H1 (cell line): ENCODE measurements at places on chromosomes 1 and 21. TPM values are rescaled to one million over a fixed set of nuclear protein-coding genes. Genes with fewer than 3 reads are reported as not detected.
A peak's percentile ranks its signal among the peaks of the same experiment; 100 is the strongest.

SYT6 gene
- 83.5 and 92.8 TPM in 2 replicates for polyA plus RNA-seq

GRCh38 chr1:247077876-247078257 is 744 bp downstream of the ZNF670 start:
- H3K27ac ChIP-seq: peak overlapping the region; percentile 88; the same call in 1 of the 2 replicates
- H3K4me1 ChIP-seq: peaks cover 5% of the 10 kb centered on the region
- H3K4me3 ChIP-seq: peak overlapping the region; percentile 94
- no peaks in the 10 kb centered on the region for H3K27me3 ChIP-seq
- no peak for DNase-seq
- peaks cover 21% of the 10 kb centered on the region for H3K36me3 ChIP-seq

- no peaks in the 10 kb centered on the region for H3K36me3 ChIP-seq
- DNase-seq: no peak
- no peak overlapping the region for H3K4me3 ChIP-seq
- H3K27me3 ChIP-seq: no peaks in the 10 kb centered on the region
- H3K4me1 ChIP-seq: no peaks in the 10 kb centered on the region
These were observed 164.8 kb upstream of the COL6A1 start for GRCh38 chr21:45816794-45817193.

DNA sequence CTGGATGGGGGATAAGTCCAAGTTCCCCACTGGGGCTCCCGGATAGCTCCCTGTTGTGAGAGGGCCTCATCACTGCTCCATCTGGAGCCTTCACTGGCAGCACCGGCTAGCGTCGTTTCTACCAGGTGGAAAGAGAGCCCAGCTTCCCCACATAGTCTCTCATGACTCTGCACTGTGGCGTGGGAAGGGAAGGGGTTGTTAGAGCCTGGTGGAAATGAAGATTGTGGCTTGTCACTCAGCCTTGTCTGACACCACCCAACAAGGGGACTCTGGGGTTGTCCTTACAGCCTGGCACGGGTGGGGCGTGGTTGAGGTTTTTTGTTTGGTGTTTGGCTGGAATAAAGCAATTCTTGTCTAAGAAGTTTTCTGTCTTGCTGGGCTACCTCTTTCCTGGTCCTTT is 94.6 kb downstream of the ADARB1 start:
- H3K4me3 ChIP-seq: no peak overlapping the region
- no peak for DNase-seq
- no peaks in the 10 kb centered on the region for H3K36me3 ChIP-seq
- no peaks in the 10 kb centered on the region for H3K27me3 ChIP-seq
- no peak overlapping the region for H3K27ac ChIP-seq

DNA sequence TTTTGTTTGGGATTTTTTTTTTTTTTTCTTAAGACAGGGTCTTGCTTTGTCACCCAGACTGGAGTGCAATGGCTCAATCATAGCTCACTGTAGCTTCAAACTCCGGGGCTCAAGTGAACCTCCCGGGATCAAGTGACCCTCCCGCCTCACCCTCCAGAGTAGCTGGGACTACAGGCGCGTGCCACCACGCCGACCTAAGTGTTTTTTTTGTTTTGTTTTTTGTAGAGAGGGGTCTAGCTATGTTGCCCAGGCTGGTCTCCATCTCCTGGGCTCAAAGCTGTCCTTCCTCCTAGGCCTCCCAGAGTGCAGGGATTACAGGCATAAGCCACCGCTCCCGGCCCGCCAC is 776 bp downstream of the HLCS start:
- no peak for DNase-seq
- no peaks in the 10 kb centered on the region for H3K27me3 ChIP-seq
- H3K27ac ChIP-seq: no peak overlapping the region; the same call in 1 of the 2 replicates
